Calu3 (cell line): ENCODE measurements at places on chromosomes 4 and X. TPM values are rescaled to one million over a fixed set of nuclear protein-coding genes. Genes with fewer than 3 reads are reported as not detected.

The ADH1C gene
- total RNA-seq = 5.8 and 7.9 TPM in 2 replicates

The ELK1 gene
- total RNA-seq = 42.4 and 43.9 TPM in 2 replicates

The REPS2 gene
- 12.9 and 14.5 TPM in 2 replicates for total RNA-seq

The PRICKLE3 gene
- 22.3 and 24.3 TPM in 2 replicates for total RNA-seq

The TCEAL2 gene
- total RNA-seq = not detected in 2 replicates

The TKTL2 gene
- total RNA-seq = 0.15 TPM in 1 of 2 replicates, not detected in the other

The DDX53 gene
- not detected in 2 replicates for total RNA-seq

The ABLIM2 gene
- total RNA-seq = 1.0 and 1.2 TPM in 2 replicates

The PROM1 gene
- total RNA-seq = 43.8 and 73.9 TPM in 2 replicates

The GASK1B gene
- 1.4 and 2.3 TPM in 2 replicates for total RNA-seq

The ADH1B gene
- total RNA-seq = 0.10 TPM in 1 of 2 replicates, not detected in the other
